ENCODE measurements at places on chromosomes 12 and 14. TPM values are rescaled to one million over a fixed set of nuclear protein-coding genes. Genes with fewer than 3 reads are reported as not detected.
A peak's percentile ranks its signal among the peaks of the same experiment; 100 is the strongest.

Gene DENR
- total RNA-seq = 55.8 TPM

Gene MYO1H
- not detected for total RNA-seq

Gene LRRC10
- not detected for total RNA-seq

Gene PAPOLA
- total RNA-seq = 211 TPM

Gene LHX5
- not detected for total RNA-seq

Gene ZC3H10
- total RNA-seq = 4.2 TPM

DNA sequence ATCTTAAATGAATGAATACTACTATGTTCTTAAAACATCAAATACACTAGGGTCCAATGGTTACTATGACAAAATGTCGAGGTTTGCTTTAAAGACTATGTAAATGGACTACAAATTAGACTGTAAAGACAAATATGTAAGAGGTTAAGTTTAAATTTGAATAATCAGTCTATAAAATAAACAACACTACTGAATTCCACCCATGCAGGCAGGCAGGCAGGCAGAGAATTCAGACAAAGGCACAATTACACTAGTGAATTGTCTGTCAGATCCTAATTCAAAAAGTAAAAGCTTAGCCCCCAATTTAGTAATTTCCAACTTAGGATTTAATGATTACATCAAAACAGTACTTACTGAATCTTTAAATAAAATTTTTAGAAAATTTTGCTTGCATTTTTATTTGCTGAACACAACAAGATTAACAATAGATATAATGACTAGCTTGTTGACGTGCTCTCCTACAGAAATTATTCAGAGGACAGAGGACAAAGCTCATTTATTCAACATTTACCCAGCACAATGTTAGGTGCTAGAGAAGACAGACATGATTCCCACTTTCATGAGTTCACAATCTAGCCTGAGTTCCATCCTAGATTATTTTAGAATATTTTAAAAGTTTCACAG, 97.4 kb downstream of the CDK17 start:
- no peak for DNase-seq

- DNase-seq = peak; percentile 66
These were observed 1.0 kb downstream of the ZDHHC22 start for GRCh38 chr14:77140359-77141213.

GRCh38 chr14:53156238-53156637, 3.1 kb upstream of the DDHD1 start:
- DNase-seq = no peak

DNA sequence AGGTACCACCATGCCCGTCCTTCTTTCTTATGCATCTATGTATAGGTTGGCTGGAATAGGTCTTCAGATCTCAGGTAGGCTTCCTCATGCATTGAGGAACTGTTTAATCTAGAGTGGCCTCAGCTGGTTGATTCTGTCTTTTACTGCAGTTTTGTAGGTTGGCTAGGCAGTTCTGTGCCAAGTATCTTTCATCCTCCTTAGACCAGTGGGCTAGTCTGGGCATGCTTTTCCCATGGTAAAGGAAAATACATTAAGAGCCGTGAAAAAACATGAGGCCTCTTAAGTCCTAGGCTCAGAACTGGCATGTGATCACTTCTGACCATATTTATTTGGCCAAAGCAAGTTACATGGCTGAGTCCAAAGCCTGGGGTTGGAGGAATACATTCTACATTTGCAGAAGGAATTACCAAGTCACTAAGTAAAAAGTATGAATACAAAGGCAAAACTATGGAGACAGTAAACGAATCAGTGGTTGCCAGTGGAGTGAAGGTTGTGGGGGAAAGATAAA, 137.3 kb downstream of the WIF1 start:
- DNase-seq = no peak

DNA sequence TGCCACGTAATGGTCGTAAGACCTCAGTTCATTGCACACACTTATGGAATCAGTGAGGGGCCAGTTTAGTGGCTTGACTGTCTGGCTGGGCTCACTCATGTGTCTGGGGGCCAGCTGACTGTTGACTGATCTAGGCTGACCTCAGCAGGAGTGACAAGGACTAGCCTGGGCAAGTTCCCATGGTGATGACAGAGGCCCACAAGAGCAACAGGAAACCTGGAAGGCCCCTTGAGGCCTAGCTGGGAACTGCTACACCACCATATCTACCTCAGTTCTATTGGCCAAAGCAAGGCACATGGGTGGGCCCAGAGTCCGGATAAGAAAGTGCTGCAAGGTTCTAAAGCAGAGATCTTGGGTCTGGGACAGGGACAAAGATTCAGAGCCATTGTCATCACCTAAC, 21.3 kb upstream of the RFLNA start:
- peak; percentile 77 for DNase-seq

- DNase-seq = peak; percentile 79
These were observed 24.4 kb upstream of the CRACR2A start for GRCh38 chr12:3777206-3777809.

DNA sequence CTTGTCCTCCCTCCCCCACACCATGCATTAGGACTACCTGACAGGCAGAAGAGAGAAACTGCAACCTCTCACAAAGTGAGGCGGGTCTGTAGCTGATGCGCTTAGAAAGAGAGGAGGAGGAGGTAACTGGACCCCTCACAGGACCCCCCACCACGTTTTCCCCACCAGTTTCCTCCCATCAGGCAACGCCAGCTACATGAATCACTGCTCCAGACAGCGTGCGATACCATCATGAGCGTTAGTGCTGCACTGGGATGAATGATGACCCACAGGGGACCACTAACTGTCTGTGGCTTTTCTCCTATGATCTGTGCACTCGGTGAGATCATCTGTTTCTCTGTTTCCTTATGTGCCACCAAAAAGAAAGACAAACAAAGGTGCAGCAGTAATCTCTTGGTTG, 77.7 kb downstream of the KCNK10 start:
- peak; percentile 25 for DNase-seq

DNA sequence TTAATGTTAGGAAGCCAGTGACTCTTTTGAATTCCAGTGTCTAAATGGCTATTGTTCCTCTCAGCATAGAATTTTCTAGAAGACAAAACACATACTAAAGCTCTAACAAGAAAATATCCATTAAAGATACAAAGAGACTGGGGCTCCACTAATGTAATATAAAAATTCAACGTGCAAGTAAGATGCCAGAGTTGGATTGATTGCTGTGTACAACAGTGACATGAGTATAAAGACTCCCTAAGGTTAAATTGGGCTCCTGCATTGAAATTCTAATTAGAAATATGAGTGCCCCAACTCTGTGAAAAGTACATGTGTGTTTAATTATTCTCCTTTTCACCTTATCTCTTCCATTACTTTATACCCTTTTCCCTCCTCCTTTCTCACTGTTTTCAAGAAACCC, 253.6 kb upstream of the G2E3 start:
- DNase-seq = no peak

- DNase-seq = peak; percentile 84
These were observed 17.4 kb upstream of the SALL2 start for GRCh38 chr14:21543521-21543960.

Data from GM23338 (cell line).